Osteocyte (in vitro differentiated cells): ENCODE measurements at places on chromosomes 16 and 17. TPM values are rescaled to one million over a fixed set of nuclear protein-coding genes. Genes with fewer than 3 reads are reported as not detected.

DNA sequence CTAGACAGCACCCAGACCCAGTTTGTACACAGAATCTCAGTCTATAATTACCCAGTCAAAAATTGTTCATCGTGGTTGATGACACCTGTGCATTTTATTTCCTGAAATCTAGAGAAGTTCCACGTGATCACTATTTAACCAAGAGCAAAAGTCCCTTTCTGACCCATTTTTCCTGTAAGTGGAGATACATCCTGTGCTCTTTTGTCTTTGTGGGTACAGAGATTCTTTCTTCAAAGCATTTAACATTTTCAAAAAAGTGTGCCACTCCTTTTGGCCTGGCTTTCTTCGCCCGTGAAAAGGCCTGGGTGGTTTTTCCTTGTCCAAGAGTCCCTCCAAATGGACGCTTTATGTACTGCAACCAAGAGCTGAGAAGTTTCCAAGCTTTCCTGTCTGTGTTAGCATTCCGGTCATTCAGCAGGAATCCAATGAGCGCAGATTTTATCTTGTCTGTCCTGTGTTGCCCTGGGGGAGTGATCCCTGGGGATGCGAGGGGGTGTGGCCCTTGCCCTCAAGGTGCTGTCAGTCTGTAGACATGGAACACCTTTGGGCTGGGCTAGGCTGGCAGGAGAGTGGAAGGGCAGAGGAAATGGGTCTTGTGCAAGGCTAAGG is 161.1 kb upstream of the CACNG5 start:
- H3K4me1 ChIP-seq, result peaks cover 14% of the 10 kb centered on the region
- H3K27me3 ChIP-seq, result no peaks in the 10 kb centered on the region
- peaks cover 3% of the 10 kb centered on the region for H3K36me3 ChIP-seq
- H3K4me3 ChIP-seq, result no peak overlapping the region
- no peak for DNase-seq

DNA sequence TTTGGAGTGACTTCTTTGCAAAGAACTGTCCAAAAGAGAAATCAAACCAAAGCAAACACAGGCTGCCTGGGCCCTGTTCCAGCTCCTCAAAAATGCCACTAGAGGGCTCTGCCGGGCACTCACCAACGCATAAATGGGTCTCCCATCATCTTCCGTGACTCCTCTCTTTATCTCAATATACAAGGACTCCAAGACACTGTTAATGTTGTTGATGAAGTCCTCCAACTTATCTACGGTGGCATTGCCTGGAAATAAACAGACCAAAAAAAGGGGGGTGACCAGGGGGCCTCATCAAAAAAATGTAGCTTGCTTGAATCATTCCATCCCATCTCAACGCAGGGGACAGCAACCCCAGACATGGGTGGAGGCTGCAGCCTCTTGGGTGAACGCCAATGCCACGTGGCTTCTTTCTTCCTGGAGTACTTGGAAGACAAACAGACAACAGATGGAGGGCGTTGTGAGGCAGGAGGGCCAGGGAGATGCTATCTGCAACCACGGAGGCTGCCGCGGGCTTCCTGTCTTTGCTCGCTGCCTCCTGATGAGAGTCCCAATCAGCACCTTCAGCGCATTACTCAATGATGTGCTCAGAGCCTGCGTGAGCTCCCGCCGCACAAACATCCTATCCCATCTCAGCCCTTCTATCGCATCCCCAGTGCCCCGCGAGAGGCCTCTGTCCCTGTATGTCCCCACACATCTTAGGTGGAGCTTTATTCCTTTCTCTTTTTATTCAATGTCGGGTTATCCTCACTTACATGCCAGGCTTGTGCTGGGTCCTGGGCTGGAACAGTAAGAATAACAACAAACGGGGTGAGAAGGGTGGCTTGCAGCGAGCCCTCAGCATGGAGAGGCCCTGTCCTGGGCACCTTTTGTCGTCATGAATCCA is 32.0 kb downstream of the KDM8 start:
- no peaks in the 10 kb centered on the region for H3K36me3 ChIP-seq
- H3K4me1 ChIP-seq, result peaks cover 31% of the 10 kb centered on the region
- H3K4me3 ChIP-seq, result no peak overlapping the region
- no peak for DNase-seq

DNA sequence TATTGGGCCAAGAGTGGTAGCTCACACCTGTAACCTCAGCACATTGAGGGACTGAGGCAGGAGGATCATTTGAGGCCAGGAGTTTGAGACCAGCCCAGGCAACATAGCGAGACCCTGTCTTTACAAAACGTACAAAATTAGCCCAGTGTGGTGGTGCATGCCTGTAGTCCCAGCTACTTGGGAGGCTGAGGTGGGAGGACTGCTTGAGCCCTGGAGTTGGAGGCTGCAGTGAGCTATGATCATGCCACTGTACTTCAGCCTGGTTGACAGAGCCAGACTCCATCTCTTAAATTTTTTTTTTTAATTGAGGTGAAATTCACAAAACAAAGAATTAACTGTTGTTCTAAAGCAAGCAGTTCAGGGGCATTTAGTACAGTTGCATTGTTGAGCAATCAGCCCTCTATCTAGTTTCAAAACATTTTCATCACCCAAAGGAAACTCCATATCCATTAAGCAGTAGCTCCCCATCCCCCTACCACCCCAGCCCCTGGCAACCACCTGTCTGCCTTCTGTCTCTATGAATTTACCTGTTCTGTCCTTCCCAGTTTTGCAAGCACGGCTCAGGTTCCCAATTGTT is 15.6 kb downstream of the SNX29 start:
- no peaks in the 10 kb centered on the region for H3K27me3 ChIP-seq
- no peak overlapping the region for H3K27ac ChIP-seq
- no peak overlapping the region for H3K4me3 ChIP-seq
- peaks cover under 1% of the 10 kb centered on the region for H3K36me3 ChIP-seq

The MYH3 gene
- 2.4 and 3.2 TPM in 2 replicates for total RNA-seq
